Neural crest cell (in vitro differentiated cells): ENCODE measurements at places on chromosomes 7 and 10.

DNA sequence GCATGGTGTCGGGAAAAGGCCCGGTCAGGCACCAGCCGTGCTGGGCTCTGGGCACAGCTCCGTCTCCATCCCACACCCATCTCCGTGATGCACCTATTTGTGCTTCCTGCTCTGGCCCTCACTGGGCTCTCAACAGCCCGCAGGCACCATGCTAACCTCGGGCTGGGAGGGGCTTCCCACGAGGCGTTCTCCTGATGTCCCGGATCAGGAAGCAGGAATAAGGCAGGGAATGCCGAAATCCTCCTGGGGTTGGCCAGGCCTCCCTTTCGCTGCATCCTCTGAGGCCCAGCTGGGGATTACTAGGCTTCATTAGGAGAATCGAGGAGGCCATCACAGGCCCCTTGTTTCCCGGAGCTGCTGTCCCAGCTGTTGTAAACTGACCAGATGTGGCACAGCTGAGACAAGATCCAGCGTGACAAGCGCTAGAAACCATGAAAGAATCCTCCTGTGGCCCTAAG, 72.0 kb downstream of the FAM53B start:
- DNase-seq: no peak

DNA sequence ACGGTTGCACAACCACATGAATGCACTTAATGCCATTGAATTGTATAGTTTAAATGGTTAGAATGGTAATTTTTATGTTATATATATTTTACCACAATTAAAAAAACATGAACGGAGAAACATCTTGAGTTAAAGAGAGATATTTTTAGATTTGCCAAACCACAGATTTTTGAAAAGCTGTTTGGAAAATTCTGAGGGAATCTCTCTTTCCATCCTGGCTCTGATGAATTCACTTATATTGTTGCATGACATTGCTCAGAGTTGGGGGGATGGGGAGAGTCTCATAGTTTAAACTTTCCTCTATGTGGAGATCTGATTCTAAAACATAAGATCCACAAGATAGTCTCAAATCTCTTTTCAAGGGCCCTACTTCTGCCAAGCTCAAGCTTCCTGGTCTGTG, 275.0 kb upstream of the NPVF start:
- DNase-seq: no peak

DNA sequence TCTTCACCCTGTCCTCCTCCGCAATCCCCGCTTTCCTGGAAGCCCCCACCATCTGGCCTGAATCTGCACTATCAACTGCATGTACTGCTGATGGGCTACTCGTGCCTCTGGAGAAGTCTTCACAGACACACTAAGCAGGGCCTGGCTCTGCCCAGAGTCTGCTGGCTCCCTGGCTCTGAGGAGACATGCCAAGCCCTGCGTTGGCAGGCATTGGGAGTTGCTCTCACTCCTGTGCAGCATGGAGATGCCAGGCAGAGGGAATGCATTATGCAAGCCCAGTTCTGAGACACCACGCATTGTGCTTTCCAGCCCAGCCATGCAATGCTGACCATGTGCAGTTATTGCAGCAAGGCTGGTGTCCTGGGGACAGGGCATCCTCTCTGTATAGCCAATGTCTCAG, 314.6 kb downstream of the CXCL12 start:
- DNase-seq: no peak

DNA sequence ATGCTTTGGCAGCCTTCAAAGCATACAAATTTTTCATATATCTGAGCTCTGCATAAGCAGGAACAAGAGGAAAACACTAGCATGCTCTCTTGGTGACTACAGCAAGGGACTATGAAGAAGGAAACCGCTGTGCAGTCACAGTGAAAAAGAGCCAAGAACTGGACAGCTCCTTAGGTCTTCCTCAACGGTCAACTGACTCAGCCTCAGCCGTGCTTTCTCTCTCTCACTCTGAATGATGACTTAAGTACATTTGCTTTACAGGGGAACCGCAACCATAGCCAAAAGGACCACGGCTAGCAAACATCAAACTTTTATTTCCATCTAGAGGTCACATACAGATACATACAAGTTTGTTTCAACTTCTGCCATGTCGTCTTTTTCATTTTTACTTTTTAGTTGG, 69.9 kb downstream of the HYCC1 start:
- no peak for DNase-seq

GRCh38 chr7:108375668-108376067, 80.6 kb downstream of the NRCAM start:
- DNase-seq: no peak
